Activated naive CD4-positive, alpha-beta T cell treated with anti-CD3 and anti-CD28 coated beads, Interleukin-2, amount 50 U/mL, for 16 hours (primary cell): ENCODE measurements at places on chromosomes 3 and 15.

GRCh38 chr3:41131224-41131623 is 68.1 kb upstream of the CTNNB1 start:
- no peak for DNase-seq

- DNase-seq = no peak
Measured at GRCh38 chr3:165185707-165186327, 10.4 kb downstream of the SLITRK3 start.

GRCh38 chr15:66705277-66706146 is 3.5 kb downstream of the SMAD6 start:
- DNase-seq = no peak

GRCh38 chr3:57972531-57973111 is 35.6 kb upstream of the FLNB start:
- no peak for DNase-seq

DNA sequence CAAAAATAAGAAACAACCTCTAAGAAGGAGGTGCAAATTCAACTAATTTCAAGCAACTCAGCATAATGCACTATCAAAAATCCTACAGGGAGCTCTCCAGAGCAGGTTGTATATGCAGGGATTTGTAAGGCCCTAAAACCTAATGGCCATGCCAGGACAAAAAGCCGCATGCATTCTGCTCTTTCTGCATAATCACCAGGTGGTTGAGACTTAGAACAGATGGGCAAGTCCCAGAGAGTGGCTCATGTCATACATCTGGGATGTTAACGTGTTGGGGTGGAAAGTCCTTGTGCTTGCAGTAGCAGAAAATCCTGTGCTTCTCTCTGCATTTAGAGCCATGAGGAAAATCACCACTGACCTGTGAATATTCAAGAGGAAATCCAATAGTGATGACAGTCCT is 1002.9 kb downstream of the AGBL1 start:
- no peak for DNase-seq

DNA sequence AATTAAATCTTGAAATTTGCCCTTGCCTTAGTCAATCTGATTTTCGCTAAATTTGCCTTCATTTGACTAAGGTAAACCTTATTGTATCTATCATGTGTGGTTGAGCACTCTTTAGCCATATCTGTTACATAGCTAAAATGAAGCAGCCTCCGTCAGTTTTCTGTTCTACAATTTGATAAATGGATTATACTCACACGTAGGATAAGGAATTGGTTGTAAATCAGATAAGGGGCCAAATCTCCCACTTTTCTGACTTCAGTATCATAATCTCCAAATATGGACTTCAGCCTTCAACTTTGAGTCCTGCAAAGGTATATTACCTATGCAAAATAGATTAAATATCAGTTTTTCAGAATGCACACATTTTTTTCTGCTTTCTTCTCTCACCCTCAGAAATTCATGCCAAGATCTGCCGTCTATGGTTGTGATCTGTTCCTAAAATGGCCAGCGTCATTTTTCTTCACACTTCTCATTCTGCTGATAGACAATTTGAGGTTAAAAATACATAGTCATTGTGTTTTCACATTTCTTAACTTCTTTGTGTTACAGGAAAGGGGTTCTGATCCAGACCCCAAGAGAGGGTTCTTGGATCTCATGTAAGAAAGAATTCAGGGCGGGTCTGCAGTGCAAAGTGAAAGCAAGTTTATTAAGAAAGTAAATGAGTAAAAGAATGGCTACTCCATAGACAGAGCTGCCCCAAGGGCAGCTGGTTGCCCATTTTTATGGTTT is 36.9 kb downstream of the RAB8B start:
- DNase-seq = no peak

GRCh38 chr3:128100161-128100560 is 23.5 kb downstream of the RUVBL1 start:
- DNase-seq = no peak

DNA sequence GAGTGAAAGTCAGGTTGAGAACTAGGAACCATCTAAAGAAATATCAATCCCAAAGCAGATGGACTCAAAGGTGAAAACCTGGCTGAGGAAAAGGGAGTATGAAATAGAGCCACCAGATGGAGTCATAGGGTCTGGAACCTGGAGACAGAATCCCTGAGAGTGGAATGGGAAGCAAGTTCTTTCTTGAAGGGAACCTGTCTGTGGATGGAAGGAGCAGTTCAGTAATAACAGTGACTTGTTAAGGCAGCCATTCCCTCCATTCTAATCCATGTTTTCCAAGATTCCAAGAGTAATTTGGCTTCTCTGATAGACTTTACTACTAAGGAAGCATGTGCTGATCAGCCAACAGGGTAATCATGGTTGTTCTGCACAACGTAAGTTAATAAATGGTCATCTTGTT is 22.5 kb upstream of the AQP9 start:
- no peak for DNase-seq

- DNase-seq = no peak
Measured at GRCh38 chr15:78361771-78362506, 21.8 kb downstream of the CRABP1 start.

GRCh38 chr15:90165659-90166489 is 35.3 kb upstream of the SEMA4B start:
- peak; percentile 24 for DNase-seq

GRCh38 chr3:195196266-195196665 is 74.7 kb downstream of the XXYLT1 start:
- no peak for DNase-seq

GRCh38 chr3:172129498-172129849 is 90.1 kb downstream of the FNDC3B start:
- DNase-seq = no peak
